Glutamatergic neuron (in vitro differentiated cells): ENCODE measurements at places on chromosomes 3 and 15. TPM values are rescaled to one million over a fixed set of nuclear protein-coding genes. Genes with fewer than 3 reads are reported as not detected.
A peak's percentile ranks its signal among the peaks of the same experiment; 100 is the strongest.

GRCh38 chr15:93173369-93173768 lies 84.4 kb upstream of the RGMA start:
- DNase-seq, result no peak

- no peak for DNase-seq
Measured at GRCh38 chr3:131608741-131609140, 106.0 kb upstream of the MRPL3 start.

DNA sequence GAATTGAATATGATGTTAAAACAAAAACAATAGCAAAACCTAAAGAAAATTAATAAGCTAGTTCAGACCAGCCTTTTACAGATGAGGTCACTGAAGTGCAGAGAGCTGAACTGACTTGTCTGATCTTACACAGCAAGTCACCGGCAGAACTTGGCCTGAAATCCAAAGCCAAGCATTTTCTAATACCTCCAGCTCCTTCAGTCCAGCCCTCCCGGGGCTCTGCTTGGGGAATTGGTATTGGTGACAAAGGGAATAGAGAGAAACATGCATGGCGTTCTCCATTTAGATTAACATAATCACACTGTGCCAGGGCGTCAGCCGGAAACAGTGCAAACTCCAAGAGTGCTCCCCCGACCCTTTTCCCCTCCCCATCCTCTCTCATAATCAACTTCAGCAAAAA lies 14.1 kb upstream of the ZSCAN2 start:
- DNase-seq, result peak; percentile 40

DNA sequence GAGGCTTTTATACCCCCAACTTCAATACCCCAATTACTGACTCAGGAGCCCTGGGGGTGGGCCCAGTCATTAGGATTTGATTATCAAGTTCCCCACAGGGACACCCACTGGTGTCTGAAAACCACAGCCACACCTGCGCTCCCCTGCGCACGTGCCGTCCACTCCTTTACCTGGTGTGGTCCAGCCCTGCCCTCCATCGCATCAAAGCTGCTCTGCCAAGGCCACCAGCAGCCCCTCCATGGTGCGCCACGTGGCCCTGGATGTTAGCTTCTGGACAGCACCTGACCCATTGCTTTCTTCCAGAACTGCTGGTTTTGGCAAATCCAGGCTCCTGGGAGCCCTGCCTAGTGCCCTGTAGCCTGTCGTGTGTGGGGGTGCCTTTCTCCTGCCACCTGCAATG lies 136.3 kb downstream of the NSMCE3 start:
- DNase-seq, result peak; percentile 10

GRCh38 chr3:189508784-189509501 lies 122.2 kb upstream of the TP63 start:
- DNase-seq, result no peak

Gene ATP10A
- not detected for total RNA-seq

DNA sequence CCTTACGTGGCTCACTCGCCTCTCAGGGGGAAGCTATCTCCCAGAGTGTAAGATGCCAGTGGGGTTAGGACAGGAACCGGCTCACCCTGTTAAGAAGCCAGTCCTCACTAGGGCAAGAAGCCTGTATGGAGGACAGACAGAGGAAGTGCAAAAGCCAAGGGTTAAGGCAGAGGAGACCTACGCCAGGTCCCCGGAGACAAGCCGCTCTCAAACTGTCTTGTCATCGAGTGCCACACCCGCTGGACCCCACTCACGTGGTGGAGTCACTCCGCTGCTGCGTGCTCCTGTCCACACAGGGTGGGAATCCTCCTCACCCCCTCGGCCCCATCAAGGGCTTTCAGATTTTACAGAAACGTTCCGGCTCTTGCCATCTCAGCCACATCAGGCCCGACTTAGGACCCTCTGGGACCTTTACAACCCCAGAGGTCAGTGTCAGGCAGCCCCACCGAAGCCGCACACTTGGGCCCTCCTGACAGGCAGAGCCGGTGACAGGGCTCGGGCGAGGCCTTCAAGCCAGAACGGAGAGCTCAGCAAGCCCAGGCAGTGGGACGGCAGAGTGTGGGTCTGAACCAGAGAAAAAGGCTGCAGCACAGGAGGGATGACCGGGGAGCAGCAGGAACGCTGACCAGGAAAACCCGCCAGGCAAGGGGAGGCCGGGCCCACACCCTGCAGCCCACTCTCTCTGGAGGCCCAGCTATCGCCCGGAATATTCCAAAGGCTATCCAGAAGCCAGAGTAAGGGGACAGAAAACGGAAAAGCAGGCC lies 61.7 kb downstream of the XXYLT1 start:
- DNase-seq, result peak; percentile 46

- DNase-seq, result no peak
Measured at GRCh38 chr3:71218508-71218907, 365.0 kb downstream of the FOXP1 start.

DNA sequence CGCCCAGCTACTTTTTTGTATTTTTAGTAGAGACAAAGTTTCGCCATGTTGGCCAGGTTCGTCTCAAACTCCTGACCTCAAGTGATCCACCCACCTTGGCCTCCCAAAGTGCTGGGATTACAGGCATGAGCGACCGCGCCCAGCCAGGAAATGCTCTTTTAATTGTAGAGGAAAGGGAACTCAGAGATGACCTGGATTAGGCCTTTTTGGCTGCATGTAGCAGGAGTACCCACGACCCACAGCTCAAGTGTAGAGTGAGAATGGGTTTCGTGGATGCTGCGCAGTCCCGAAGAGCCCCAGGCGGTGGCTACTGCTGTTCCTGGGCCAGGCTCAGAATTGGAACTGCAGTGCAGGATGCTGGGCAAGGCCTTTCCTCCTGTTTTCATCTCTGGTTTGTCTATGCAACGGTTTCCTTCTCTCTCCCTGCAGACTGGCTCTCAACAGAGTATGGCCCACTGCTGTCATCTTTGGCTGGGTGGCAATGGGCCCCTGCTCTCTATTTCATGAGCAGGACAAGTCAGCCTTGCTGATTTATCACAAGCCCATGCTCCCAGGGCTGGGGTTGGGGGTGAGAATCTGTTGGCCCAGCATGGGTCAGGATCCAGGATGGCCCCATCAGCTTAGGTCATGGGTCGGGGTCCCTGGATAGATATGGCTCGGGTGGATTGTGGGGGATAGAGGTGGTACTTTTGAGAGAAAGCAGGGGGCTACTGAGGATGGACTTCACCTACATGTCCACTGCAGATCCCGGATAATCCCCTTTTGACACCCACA lies 51.2 kb downstream of the GASK1A start:
- no peak for DNase-seq

DNA sequence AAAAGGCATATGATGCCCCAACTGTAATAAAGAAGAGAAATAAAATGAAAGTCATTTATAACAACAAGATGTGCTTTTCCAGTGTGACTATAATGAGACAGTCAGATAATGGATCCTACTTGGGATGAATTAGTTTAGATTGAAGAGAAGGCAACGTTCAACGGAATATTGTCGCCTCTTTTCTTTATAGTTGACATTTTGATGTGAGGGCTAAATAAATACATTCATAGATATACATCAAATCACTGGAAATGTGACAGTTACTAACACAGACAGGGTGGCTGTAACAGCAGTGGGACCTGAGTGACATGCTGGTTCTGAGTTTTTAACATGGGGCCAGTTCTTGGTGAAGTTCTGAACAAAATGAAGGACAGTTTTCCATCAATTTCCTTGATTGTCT lies 61.1 kb upstream of the ATP2B2 start:
- DNase-seq, result no peak

DNA sequence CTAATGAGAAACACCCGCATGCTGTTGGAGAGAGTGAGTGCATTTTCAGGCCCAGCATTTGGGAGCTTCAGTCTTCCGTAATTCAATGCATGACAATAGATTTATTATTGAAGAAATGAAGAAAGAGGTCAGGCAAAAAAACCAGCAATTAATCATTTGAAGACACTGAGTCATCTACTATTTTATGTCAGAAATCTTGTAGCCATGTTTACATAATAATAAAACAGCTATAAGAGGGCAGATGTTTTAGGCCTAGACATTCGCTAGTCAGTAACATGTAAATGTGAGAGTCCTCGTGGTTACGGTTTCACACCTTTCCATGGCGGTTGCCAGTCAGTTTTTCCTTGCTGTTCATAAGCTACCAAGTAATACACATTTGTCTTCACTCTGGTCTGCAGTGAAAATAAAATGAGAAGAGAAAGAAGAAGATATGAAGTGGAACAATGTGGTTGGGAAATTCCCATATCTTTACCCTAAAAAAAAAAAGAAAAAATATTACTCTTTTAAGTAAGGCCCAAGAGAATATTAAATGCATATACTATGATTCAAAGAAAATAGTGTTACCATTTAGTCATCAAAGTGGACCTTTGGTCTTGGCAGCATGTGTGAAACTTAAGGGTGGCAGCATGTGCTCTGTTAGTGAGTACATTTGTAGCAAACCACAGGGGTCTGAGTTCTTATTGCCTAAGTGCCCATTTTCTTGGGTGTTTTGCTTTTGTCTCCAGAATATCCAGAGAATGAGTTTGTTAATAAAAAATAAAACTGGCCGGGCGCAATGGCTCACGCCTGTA lies 140.5 kb upstream of the TBL1XR1 start:
- DNase-seq, result no peak

- no peak for DNase-seq
Measured at GRCh38 chr3:43699864-43700263, 9.1 kb downstream of the ABHD5 start.

DNA sequence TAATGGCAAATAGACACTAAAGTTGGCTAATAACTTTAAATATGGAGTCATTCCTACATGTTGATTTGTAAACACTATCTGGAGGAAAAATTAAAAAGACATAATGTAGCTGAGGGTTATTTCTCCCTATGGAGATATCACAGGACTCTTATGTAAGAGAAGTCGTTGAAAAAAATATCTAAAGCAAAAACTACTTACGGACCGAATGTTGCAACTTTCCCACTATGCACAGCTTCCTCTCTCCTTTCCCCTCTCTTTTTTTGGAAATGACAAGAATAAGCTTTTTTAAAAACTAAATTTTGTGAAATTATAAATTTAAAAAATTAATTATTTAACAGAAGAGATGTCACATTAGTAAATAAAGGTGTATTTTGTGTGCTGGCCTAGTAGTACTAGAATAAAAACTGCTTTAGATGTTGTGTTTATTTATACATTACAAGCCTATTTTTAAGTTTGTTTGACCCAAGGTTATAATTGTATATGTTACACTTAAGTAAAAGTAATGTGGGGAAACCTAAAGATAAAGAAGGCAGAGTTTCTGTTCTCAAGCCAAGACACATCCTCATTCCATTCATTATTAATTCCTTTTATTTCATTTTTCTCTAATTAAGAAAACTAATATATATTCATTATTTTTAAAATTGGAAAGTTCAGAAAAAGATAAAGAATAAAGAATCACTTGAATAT lies 20.7 kb upstream of the PPARG start:
- no peak for DNase-seq

GRCh38 chr3:174101244-174101643 lies 703.7 kb downstream of the NLGN1 start:
- no peak for DNase-seq

Gene STRA6
- total RNA-seq, result 8.4 TPM

- DNase-seq, result no peak
Measured at GRCh38 chr3:188701485-188701969, 470.2 kb upstream of the TPRG1 start.

Gene SLCO3A1
- total RNA-seq, result 27.9 TPM

GRCh38 chr15:78046796-78047341 lies 30.6 kb downstream of the TBC1D2B start:
- no peak for DNase-seq

DNA sequence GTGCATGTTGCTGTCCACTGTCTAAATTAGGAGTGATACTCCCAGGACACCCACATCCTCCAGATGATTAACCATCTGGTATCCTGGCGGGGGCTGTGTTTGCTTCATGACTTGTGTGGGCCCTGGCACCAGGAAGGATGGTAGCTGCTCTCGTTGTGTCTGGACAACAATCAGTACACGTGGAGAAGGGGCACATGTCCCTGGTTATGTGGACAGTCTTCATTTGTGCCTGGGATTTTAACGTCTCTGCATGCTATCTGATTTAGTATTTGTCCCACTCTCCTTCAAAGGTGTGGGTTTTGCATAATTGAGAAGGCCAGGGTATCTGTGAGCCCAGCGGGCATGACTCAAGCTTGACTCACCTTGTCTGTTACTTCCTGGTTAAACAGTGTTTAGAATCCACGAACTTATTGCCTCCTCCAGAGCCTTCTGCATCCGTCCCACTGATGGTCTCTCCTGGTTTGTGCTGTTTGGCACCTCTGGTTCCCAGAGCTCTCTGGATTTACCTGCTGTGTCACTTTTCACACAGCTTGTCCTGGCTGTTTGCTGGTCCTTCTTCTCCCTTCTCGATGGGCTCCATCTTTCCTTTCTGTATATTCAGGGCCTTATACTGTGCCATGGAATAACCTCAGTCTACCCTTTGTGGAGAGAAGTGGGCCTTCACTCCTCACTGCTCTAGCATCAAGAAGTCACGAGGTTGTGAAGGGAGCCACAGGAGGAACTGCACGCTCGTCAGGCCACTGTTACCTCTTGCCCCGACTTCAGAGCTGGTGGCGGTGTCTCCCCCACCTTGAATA lies 32.5 kb downstream of the ARNT2 start:
- DNase-seq, result no peak

GRCh38 chr15:42154212-42154941 lies 2.1 kb downstream of the PLA2G4F start:
- DNase-seq, result no peak

DNA sequence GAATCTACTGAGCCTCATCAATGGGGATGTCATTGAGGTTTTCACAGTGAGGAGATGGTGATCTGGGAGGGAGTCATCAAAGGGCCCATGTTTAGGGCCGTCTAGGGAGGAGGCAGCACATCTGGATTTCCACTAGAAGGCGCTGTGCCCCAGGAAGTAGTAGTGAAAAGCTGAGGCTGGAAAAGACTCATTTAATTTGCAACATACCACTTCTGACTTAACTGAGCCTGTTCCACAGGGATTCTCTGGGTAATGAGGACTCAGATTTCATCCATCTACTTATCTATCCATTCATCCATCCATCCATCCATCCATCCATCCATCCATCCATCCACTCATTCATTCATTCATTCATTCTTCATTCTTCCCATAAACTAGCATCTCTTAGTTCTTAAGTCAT lies 17.4 kb upstream of the SHF start:
- peak; percentile 76 for DNase-seq

DNA sequence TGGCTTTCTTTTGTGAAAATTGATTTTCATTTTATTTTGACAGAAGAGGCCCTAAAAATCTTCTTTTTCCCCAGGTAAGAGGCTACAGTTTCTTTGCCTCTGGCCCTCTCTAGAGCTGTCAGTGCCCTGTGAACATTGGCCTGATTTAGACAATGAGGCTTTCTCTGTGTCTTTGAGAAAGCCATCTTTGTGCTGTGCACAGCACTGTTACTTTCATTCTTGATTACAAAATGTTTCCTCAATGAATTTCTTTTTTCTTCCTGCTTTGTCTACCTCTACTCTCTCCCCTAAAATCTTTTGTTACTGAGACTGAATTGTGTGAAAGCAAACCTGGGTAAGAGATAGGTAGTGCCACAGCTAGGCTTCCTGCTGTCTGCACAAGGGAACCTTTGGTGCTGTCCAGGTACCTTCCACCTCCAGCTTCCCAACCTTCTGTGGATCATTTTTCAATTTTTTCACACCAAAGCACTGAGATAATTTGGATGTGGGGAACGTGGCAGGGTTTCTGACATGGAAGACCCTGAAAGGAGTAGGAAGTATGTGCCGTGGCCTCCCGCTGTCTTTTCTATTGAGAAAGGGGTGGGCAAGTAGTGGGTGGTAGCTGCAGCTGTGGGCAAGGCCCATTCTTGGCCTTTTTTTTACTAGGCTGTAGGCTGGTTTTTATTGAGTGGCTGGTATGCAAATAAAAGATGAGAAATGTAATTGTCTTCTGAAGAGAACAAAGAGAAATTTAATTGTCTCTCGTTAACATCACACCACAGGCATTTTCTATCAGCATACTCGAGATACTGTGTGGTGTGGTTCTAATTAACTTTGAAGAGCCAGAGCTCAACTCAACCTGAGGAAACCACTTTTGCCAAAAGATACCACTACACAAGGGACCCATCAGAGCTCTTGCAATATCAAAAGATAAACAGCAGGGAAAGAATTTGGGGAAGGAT lies 21.0 kb downstream of the RAB8B start:
- no peak for DNase-seq
